ENCODE measurements at places on chromosomes 12 and 14.
A peak's percentile ranks its signal among the peaks of the same experiment; 100 is the strongest.

DNA sequence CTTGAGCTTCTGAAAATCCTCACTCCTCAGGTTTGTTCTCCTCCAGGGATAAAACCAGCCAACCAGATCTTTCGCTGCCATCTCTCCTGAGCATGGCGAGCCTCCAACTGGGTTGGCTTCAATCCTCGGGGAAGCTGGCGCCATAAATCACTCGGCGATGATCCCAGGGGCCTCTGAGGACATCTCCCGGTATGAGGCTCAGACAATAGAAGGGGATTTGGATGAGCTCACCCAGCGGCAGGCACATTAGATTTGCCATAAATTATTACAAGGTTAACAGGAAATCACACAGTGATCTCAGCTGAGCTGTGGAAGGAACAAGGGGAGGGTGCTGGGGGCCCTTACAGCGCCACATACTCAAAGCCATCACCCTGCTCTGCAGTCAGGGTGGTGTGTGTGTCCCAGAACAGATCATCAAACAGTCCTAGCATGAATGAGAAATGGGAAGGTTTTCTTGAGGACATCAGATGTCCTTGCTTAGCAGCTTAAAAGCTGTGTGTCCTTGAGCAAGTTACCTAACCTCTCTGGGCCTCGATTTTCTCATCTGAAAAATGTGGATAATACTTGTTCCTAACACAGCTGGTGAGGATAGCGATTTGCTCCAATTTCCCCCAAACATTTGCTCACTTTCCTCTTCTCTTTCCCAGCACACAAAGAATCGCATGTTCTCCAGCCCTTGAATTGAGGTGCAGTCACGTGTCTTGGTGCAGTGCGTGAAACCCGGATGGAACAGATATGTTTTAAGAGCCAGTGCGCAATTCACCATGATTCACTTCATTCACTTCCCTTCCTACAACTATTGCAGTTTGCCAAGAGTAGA, 142.8 kb downstream of the SCARB1 start:
- no peak for DNase-seq

DNA sequence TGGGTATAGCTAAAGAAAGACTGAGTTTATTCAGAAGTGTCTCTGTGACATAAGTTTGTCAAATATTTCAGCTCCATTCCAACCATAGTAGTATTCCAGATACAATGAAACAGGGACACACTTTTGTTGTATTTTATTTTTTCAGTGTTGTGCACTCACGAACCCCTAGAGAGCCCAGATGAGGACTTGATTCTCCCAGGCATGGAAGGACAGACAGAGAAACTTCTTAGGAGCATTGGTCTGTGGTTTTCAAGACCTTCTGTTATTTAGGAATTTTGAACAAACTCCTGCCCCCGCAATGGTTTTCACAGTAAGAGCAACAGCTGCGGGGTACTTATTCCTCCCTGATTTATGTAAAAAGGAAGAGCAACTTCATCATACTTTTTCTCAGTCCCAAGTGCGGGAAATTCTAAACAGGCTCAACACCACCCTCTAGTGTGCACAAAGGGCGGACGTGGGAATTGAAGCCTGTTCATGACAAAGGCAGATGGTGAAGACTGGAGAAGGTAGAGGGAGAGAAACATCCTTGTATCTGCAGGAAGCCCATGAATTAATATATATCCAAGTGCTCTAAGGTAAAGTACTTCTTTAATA, 147.6 kb downstream of the PAH start:
- peak; percentile 6 for DNase-seq

DNA sequence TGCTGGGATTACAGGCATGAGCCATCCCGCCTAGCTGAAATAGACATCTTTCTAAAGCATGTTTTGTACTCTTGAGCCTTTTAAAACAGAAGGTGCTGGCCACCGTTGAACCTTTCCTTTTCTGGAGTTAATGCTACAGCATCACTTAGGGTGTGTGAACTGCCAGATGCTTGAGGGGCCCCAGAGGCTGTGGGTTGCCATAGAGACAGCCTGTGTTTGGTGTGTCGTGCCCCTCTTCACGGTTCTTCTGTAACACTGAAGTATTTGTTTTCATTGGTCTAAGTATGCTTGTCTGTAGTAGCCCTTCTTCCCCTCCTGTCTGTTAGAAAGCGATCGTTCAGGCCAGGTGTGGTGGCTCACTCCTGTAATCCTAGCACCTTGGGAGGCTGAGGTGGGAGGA, 30.8 kb downstream of the PLEKHG3 start:
- DNase-seq: no peak

DNA sequence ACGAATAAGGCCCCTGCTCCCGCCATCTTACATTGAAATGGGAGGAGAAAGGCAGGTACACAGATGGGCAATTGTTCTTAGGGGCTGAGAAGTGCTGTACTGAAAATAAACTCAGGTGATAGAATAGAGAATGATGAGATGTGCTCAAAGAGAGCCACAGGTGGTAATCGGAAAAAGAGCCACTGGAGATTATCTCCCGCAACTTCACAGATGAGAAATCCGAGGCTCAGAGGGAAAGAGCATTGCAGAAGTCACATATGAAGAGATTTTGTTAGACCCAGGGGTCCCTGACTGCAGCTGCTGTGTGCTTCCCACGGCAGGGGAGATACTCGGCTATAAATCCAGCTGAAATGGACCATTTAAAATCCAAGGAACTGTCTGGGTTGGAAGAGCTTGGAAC, 73.7 kb downstream of the PRIMA1 start:
- no peak for DNase-seq

DNA sequence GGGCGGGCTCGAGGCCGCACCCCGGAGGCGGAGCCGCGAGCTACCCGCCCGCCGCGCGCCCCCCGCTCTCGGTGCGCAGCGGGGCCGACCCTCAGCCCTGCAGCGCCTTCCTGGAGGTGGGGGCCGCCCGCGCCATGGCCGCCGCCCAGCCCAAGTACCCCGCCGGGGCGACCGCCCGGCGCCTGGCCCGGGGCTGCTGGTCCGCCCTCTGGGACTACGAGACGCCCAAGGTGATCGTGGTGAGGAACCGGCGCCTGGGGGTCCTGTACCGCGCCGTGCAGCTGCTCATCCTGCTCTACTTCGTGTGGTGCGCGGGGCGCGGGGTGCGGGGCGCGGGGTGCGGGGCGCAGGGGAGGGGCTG, at the start of gene P2RX2:
TSS of gene P2RX2 (plus strand) at position 94 of the 361 bp plus-strand sequence. CDS start at position 135, 41 bp downstream.
- DNase-seq: no peak

DNA sequence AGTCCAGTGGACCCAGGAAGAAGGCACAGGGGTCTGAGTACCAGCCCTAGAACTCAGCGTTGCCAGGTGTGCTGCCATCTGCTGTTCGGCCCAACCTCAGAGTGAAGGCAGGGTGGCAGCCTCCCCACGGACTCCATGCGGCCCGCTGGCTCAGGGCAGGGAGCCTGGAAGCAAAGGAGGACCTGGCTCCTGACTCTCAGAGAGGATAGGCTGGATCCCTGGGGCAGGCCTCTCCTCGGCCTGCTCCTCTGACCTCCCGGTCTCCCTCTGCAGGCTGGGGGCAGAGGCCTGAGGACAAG, 10.1 kb downstream of the MCRS1 start:
- DNase-seq: no peak

- no peak for DNase-seq
These were observed 2.4 kb downstream of the CBLN3 start for GRCh38 chr14:24426912-24427536.

DNA sequence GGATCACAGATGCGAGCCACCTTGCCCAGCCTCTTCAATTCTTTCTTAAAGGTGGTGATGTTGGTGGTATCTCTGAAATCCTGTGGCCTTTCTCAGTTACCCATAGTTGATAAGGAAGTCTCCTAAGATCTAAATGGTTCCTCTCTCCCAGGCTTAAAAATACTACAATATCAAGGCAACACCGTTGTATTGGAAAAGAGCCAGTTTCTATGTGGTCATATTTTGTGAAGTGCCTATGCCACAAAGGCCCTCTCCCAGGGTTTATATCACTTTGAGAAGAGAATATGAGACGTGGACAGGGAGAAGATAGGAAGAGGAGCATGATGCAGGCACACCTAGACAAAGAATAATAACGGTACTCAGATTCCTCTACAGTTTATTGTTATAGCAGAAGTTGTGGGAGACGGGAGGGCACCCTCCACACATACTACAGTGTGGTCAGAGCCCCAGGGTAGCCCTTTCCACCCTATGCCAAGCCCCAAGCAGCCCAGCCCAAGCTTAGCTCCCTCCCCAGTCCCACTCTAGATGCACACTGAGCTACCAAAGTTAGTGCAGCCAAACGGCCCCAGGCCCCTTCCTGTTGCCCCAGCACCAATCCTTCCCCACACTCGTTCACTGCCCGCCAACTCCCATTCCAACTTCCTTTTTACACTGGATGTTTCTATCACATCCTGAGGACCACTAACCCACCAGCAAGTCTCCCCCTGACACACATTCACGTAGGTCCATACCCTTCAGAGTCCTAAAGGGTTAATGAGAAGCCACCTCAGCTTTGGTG, 8.3 kb downstream of the NDRG2 start:
- no peak for DNase-seq

DNA sequence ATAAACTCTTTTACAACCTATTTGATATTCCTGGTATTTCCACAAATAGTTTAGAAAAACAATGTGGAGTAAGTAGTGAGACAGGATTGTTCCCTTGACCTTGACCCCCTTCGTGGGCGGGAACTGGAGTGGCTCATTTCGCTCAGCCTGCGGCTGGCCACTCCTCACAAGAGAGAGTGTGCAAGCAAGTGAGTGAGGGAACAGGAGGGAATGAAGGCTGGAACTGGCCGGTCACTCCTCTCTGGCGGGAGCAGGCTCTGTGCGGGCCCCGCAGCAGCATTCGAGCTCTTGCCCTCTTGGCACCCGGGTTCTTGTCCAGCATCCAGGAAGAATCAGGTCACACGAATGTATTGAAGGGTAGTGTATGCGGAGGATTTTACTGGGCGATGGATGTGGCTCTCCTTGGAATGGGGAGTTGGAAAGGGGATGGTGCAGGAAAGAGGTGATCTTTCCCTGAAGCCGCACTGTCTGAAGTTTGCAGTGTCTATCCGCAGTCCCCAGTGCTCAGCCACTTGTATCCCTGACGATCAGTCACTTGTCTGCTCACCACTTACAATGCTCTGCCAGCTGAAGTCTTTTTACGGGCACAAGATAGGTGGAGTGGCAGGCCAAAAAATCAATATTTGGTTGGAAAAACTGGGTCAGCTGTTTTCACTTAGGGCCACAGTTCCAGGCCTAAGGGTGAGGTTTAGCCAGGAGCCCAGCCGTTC, 28.0 kb upstream of the TXNRD1 start:
- DNase-seq: no peak

GRCh38 chr14:89032086-89032649, 207.7 kb downstream of the TTC8 start:
- DNase-seq: no peak

- peak; percentile 50 for DNase-seq
These were observed 58.8 kb upstream of the GPR68 start for GRCh38 chr14:91303091-91303923.

GRCh38 chr14:65193916-65194590, 91.7 kb upstream of the MAX start:
- DNase-seq: no peak

DNA sequence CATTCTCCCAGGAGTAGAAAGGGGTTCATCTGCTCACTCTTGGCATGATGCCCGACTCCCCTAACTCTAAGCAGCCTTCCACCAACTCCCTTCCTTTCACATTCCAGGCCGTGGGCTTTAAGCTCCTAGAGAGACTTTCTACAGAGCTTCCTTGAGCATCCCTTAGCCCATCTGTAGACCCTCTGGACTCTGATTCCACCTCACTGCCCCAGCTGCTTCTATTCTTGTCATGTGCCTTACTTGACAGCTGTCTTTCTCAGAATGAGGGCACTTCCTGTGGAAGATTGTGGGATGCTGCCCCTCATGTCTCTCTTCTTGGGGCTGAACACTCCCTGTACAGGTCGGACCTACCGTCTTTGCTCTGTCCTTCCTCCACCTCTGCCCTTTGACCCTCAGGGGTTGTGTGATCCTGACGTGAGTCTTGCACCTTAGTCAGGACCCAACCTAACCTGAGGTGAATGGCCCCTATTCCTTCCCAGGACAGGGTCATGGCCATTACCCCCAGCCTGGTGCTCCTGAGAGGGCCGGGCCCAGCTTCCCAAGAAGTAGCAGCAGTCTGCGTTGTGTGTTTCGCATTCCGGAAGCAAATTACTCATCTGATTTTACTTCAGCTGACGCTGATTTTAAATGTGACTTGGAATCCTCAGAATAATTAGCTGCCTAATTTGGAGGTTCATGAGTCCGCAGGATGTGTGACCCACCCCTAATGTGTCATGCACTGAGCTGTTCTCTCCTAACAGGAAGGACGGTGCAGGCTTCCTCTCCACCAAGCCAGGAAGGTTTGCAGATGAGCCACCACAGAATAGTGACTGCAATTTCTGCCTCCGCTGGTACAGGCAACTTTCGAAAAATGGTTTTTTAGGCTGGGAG, 2.7 kb upstream of the GALNT6 start:
- DNase-seq: peak; percentile 56

GRCh38 chr14:61179061-61179690, 102.0 kb downstream of the TMEM30B start:
- DNase-seq: no peak

DNA sequence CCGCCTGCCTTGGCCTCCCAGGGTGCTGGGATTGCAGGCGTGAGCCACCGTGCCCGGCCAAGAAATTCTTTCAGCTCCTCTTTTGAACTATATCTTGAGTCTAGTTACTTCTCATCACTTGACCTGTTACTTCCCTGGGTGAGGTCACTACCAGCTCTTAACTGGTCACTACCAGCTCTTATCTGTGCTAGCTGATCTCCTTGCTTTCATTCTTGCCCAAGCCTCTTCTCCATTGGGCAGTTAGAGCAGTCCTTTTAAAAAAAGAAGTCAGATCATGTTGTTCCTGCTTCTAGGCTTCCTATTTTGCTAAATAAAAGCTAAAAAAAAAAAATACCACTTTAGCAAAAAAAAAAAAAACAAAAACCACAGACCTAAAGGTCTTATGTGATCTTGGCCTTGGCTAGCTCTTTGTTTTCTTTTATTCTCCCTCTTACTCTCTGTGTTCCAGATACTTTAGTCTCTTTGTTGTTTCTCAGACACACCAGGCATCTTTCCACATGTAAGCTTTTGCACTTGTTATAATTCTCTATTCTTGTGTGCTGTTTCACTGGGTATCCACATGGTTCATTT, 63.5 kb downstream of the RAD51B start:
- no peak for DNase-seq

DNA sequence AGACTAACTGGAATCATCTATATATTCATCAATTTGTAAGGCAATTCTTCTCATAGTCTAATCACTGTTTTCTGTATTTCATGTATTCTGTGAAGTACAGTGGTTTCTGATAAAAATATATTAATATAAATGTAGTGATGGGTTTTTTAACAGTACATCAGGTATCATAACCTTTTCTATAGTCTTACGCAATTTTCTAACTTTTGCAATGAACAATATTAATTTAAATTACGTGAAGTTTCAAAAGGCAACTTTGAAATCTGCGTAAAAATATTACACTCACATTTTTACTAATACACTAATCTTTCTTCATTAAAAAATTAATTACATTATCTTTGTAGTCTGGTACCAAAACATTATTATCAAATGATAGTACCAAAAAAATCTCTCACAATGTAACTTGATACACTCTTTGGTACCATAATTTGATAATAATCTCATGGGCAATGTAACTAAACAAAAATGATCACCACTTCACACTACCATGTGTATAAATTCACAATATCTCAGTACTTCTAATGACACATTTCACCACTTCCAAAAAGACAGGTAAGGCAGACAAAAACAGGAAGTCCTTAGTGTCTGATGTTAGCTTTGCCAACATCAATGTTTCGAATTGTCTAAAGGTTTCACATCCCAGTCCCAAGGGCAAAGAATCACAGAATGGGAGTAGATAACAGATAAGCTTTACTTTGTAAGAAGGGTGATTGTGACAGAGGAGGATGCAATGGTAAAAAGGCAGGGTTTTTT, 8.7 kb downstream of the DNAI7 start:
- DNase-seq: no peak
